Subcutaneous preadipocyte (primary cell): ENCODE measurements at places on chromosomes 12 and 14. TPM values are rescaled to one million over a fixed set of nuclear protein-coding genes. Genes with fewer than 3 reads are reported as not detected.

TBC1D30 gene
- total RNA-seq, result 0.39 TPM in 1 of 2 replicates, not detected in the other

KRT73 gene
- not detected in 2 replicates for total RNA-seq

CD69 gene
- not detected in 2 replicates for total RNA-seq

IFNG gene
- total RNA-seq, result not detected in 2 replicates

EML1 gene
- total RNA-seq, result 23.5 and 27.8 TPM in 2 replicates

LMNTD1 gene
- 1.4 TPM in 1 of 2 replicates, not detected in the other for total RNA-seq

CLMN gene
- total RNA-seq, result 4.5 and 6.6 TPM in 2 replicates

OAS2 gene
- total RNA-seq, result 6.2 and 7.0 TPM in 2 replicates

CLEC6A gene
- not detected in 2 replicates for total RNA-seq
